ENCODE measurements at places on chromosomes 2 and 18.

- no peak for DNase-seq
Measured at GRCh38 chr2:54649633-54650032, 73.8 kb upstream of the EML6 start.

- no peak for DNase-seq
Measured at GRCh38 chr2:190701586-190701985, 52.7 kb downstream of the NAB1 start.

DNA sequence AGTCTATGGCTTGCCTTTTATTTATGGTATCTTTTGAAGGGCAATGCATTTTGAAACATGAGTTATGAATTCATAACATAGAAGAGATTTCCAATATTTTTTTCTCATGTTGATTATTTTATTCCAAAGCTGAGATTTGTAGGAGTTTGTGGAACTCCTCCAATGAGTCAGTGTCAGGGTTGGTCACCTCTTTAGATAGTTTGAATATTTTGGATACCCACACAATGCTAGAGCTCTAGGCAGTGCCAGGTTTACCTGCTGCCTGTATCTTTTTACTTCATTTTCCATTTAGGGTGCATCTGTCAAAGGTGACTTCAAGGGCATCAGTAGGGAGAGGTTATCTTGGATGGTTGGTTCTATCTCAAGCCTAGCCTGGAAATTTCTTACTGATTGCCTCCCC lies 152.7 kb downstream of the CERS6 start:
- DNase-seq = no peak

DNA sequence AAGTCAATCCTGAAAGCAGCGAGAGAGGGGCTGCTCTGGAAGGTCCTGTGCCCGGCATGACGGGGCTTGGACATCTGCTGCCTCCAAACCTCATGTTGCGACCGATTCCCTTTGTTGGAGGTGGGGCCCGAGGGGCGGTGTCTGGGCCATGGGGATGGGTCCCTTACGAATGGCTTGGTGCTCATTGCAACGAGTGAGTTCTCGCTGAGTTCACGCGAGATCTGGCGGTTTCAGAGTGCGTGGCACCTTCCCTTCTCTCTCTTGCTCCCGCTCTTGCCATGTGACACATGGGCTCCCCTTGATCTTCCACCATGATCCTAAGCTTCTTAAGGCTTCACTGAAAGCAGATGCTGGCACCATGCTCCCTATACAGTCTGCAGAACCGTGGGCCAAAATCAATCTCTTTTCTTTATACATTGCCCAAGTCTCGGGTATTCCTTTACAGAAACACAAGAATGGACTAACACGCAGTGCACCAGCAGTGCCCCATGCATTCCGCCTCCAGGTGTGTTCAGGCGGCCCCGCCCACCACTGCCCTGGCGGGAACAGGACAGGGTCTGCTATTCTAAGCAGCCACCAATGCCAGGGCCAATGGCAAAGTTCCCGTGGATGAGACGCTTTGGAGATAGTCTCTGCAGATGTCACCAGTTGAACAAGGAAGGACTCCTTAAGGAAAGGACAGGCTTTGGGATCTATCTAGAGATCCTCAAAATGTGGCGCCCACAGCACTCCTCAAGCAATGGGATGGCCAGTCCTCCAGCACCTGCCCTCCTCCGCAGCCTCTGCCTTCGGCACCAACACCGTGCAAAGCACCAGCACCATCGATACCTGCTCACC lies 63.4 kb downstream of the ZNF516 start:
- DNase-seq = no peak

GRCh38 chr18:294566-294965 lies 26.7 kb upstream of the THOC1 start:
- DNase-seq = no peak

DNA sequence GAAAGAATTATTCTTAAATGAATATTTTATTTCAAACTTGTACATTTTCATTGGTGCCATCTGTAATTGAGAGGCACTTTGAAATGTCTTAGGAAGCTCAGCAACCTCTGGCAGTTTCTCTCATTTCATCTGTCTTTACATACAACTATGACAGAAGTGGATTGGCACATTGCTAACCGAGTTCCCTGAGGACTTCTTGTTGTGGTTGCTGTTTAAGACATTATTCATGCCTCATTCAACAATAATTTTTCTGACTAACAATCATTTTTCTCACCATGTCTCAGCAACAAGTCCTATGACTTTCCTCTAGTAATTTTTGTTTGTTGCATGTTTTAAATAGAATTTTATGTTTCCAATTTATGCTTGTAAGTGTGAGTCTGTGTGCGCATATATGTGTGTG lies 284.0 kb upstream of the CWC22 start:
- DNase-seq = peak; percentile 61

DNA sequence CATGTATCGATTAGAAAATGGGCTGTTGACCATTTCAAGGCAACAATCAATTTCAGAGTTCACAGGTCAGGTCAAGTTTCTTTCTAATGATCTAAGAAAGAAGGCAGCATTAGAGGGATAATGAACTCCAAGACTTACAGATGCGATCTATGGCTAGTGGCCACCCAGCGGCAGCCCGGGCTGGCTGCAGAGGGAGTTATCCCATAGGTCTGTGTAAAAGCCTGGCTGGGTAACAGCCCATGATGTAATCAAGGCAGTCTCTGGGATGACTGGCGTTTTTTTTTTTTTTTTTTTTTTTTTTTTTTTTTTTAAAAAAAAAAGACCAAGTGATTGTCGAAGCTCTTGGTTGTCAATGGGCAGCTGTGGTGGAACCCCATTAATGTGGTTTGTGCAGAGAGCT lies 171.1 kb upstream of the SKOR2 start:
- no peak for DNase-seq

DNA sequence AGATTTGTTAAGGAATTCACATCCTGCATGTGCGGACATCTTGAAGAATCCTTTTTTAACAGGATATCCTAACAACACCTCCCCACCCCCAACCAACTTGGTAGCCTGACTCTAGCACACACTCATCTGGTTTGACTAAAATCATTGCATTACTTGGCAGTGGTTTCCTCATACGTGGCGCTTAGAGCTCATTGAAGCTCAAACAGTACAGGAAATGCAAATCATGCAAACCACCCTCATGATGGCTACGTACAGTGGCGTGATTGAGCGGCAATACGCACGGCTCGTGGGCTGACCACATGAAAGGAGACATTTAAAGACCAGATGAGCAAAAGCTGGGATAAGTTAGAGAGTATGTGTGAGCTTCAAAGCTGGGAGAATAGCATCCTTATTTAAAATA lies 336.2 kb downstream of the ZEB2 start:
- DNase-seq = peak; percentile 96

- DNase-seq = peak; percentile 70
Measured at GRCh38 chr2:204749319-204749718, 204.0 kb downstream of the PARD3B start.

DNA sequence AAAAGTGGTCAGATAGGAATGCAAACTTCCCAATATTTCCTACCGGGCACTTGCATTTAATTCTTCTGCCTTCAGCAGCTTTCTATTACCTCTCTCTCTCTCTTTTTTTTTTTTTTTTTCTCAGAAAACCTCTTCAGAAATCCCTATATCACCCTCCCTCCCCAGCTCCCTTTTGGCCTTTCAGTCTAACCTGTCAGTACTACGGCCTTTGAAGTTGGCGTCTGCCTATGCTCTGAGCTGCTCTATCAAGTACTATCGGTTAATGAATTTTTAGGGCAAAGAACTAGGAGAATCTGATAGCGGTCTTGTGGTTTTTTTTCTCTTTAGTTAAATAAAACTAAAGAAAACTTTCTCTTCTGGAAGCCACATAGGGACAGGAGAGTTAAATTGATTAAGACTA lies 122.4 kb upstream of the MAPRE2 start:
- DNase-seq = no peak

DNA sequence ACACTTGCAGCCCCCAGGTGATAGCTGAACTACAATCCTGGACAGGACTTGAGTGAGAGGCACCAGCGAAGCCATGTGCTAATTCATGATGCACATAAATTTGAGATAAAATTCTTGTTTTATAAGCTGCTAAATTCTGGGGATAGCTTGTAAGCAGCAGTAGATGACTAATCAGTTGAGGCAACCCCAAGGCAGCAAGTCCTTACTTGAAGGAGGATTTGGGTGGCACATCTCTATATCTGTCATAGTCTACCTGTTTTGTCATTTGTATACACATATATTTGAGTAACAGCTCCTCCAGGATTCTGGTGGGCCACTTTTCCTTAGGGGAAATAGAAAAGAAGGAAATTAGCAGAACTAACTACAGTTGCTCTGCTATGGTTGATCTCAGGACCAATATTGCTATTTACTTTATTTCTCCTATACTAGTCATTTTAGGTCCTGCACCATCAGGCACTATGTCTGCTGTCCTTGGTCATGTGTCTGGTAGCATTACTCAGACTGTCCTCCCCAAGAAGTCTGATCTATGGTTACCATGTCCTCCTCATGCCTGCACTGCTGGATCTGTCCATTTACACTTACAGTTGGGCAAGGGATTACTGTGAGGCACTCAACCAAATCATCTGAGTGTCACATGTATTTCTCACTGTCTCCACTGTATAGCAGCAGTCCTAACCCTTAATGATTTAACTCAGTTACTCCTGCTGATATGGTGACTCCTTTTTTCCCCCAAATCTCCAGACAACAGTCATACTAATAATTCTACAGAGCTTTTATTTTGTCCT lies 436.0 kb upstream of the CWC22 start:
- DNase-seq = peak; percentile 1

GRCh38 chr2:7992612-7993602 lies 688.9 kb upstream of the ID2 start:
- DNase-seq = peak; percentile 18

DNA sequence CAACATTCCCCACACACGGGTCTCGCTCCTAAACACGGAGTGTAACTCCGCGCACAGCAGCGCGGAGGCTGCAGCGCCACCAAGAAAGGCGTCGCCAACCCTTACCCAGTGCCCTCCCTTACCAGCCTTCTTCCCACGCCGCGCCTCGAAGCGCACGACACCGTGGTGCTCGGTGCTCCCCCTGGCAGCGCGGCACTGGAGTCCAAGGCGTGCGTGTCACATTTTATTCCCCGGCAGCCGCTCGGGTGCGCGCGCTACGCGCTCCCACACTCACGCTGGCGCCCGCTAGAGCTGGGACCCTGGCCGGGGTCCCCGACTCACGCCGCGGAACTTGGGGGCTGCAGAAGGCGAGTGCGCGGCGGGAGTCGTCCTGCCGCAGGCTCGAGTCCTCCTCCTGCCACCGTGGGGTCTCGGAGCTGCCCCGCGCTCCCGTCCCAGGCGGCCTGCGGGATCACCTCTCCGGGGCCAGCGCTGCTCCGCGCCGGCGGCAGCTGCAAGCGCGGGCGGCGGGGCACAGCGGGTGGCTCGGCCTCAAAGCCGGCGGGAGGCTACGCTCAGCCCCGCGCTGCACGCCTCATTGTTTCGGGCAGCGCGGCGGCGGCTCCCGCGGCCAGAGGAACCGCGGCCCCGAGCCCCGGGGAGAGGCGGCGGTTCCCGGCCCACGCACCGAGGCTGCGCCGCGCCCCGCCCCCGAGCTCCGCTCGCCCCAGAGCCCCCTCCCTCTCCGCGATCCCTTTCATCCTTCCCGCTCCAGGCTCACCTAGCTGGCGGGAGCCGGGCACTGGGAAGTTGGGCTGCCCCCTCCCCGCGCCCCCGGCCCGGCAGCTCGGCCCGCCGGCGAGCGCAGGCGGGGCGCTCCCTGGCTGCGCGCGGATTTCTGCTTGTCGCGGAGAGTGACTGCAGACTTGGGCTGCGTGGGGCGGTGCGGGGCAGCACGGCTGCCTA lies at the start of gene ST6GAL2:
TSS of gene ST6GAL2 (minus strand) at position 197 of the 945 bp plus-strand sequence. CDS start 42,190 bp downstream, outside the sequence.
- DNase-seq = peak; percentile 46

DNA sequence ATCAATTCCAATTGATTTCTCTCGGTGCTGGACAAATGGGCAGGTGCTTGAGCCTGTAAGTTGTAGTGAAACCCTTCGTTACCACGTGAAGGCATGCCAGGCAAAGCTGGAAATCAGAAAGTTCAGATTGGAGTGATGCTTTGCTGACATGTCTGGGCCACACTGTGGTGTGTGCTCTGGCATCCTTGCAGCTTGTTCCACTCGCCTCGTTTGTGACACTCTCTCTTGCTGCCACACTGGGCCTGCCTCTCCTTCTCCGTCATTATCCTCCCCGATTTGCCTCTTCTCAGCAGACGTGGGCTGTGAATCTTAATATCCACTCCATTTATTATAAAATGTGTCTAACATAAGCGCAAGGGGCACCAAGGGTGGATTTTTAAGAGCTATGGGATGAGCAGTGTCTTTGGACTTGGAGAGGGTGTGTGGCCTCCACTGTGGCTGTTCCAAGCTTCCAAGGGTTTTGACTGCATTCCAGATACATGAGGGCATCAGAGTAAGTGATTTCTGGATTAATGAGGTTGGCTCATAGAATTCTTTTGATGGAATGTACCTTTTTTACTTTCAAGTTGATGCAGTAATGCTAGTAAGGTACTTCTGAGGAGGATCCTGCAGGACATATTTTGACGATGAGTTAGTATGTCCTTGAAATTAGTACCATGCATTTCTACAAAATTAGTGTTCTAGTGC lies 238.8 kb downstream of the TPGS2 start:
- DNase-seq = no peak

GRCh38 chr2:161096336-161096735 lies 63.9 kb upstream of the TANK start:
- no peak for DNase-seq

GRCh38 chr2:223314811-223315210 lies 262.8 kb downstream of the KCNE4 start:
- DNase-seq = no peak

- no peak for DNase-seq
Measured at GRCh38 chr2:2528846-2529245, 197.8 kb upstream of the MYT1L start.

- DNase-seq = peak; percentile 79
Measured at GRCh38 chr2:1750933-1751766, 6.8 kb upstream of the PXDN start.

DNA sequence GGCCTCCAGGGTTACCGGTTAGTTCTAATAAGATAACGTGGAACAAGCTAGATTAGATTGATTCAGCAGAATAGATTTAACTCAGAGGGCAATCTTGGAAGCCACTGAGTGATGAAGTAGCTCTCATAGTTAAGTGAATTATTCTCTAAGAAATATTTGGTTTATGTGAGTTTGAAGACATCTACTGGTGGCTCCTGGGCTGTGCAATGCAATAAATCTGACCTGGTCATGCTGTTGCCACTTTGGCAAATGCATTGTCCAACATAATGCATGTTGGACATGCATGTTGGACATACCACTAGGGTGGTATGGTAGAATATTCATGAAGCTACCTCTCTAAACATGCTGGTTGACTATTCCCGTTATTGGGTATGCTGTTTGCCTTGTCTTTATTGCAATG lies 493.7 kb upstream of the VRK2 start:
- no peak for DNase-seq

GRCh38 chr2:7026742-7027141 lies 109.5 kb downstream of the RNF144A start:
- DNase-seq = no peak
